ENCODE measurements at places on chromosomes 12 and 14.

GRCh38 chr12:26878661-26879119 is 45.7 kb upstream of the ITPR2 start:
- no peak for DNase-seq

- DNase-seq: no peak
Measured at GRCh38 chr14:76320486-76320885, 55.5 kb upstream of the ESRRB start.

DNA sequence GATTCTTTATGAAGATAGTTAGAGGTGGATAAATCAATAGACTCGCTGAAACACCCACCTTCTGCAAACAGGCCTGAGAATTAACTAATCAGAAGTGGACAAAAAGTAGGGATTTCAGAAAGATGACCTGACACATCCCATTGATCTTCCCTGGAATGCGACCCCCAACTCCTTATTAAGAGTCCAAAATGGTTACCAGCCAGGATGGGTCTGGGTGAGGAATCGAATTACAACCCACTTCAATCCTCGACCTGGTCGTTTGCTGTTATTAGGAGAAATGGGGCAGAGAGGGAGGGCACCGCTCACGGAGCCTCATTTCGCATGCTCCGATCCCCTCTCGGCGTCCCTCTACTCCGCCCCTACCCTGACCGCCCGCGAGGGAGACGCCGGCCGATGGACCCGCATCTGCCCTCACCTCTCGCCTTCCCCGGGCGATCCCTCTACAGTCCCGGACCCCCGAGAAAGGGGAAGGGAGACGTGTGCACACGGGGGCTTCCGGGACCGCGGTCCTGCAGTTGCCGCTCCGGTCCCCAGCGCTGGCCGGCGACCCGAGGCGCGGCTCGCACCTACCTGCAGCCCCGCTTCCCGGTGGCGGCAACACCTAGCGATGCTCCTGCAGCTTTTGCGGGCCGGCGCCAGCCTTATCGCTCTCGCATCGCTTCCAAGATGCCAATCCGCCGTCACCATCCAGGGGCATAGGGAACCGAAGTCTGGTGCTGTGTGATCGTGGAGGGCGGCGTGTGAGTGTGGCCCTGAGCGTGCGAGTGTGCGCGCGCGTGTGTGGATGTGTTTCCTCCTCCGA is 69.3 kb upstream of the USP15 start:
- DNase-seq: peak; percentile 4

GRCh38 chr12:74021937-74022336 is 515.7 kb upstream of the ATXN7L3B start:
- DNase-seq: no peak

- no peak for DNase-seq
Measured at GRCh38 chr14:101963052-101963451, 1.3 kb upstream of the DYNC1H1 start.
